ENCODE measurements at places on chromosomes 7 and 10. TPM values are rescaled to one million over a fixed set of nuclear protein-coding genes. Genes with fewer than 3 reads are reported as not detected.

GRCh38 chr10:96835899-96836298 lies 3.8 kb downstream of the LCOR start:
- no peak for DNase-seq

DNA sequence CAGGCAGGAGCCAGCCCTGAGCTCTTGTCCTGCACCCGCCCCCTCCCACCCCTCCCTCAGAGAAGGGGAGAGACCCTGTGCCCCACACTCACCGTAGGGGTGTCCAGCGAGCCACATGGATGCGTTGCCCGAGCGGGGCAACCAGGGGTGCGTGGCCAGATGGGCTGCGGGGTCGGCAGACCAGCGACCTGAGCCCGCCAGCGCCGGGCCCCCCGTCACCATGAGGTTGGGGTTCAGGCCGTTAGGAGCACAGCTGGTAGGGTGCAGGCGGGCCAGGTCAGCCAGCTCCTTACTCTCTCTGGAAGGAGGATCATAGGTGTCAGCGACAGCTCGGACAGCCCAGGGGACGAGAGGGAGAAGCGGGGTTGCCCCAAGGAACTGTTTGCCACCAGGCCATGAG lies 46.4 kb downstream of the TNRC18 start:
- no peak for DNase-seq

The CTAGE4 gene
- 1.7 TPM for polyA plus RNA-seq

GRCh38 chr10:8594711-8595110 lies 540.2 kb downstream of the GATA3 start:
- DNase-seq = no peak

DNA sequence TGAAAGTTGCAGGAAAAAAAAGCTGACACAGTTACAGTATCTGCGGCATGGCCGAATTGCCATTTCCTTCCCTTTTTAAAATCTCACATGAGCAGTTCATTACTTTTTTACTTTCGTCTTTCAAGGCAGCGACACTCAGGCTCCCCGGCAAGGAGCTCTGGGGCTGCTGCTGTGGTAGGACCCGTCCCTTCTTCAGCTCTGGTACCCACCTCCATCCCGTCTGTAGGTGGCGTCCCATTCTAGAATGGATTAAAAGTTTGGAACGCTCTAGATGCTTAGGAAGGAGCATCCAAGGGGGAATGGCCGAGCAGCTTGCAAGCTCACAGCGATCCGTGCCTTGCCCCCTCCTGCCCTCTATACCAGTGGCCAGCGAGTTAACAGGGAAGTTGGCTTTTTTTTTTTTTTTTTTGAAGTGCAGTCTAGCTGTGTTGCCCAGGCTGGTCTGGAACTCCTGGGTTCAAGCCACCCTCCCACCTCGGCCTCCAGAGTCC lies 22.8 kb upstream of the TTYH3 start:
- DNase-seq = no peak

DNA sequence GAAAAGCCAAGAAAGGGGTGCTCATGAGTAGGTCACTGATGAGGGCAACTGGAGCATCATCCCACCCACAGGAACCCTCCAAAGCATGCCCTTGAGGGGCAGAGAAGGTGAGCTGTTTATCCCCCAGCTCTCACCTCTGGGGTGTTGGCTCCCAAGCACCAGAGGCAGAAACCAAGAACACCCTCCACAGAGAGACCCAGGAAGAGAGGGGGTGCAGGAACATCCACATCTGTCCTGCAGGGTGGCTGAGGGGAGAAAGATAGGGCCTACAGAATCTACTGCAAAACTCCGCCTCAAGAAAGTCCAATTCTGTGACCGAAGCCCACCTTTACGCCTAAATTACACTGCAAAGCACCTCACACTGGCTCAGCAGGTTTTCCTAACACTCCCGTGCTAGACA lies 40.1 kb downstream of the GPAM start:
- DNase-seq = no peak

The HOXA6 gene
- 14.5 TPM for polyA plus RNA-seq

The CUZD1 gene
- 1.9 TPM for polyA plus RNA-seq

DNA sequence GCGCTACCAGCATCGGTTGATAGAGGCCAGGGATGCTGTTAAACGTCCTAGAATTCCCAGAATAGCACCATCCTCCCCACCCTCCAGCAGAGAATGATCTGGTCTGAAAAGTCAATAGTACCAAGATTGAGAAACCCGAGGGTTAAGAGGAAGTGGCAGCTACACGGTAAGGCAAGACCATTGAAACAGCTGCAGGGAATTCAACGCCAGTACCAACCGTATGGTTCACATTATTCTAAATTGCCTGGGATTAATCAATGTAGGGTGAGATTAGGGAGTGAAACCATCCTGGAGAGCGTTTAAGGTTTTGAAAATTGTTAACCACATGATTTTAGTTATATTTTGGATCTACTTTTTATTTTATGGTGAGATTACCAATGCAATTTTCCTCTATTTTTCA lies 352.2 kb downstream of the PRPF18 start:
- no peak for DNase-seq

DNA sequence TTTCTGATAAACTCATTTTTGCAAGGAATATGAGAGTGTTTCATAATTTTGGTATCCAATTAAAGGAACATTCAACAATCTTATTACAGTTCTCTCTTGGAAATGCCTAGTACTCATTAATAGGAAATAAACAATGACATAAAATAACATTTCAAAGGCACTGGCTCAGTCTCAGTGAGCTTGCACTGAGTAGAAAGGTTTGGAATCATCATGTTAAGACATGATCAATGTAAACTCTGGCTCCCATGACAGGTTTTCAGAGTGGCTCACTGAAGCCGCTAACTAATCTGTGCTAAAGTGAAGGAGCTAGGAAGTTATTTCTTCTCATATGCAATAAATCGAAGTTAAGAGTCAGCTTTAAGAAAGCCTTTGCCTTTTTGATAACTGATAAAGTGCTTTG lies 203.3 kb upstream of the HGF start:
- DNase-seq = no peak

- peak; percentile 30 for DNase-seq
These were observed 677 bp downstream of the TSPAN14 start for GRCh38 chr10:80454513-80455460.

- no peak for DNase-seq
These were observed 227.2 kb upstream of the FAM3C start for GRCh38 chr7:121623130-121623872.

- no peak for DNase-seq
These were observed 32.3 kb downstream of the CARD11 start for GRCh38 chr7:3011211-3011852.

- DNase-seq = no peak
These were observed 98.9 kb downstream of the KAT6B start for GRCh38 chr10:74925291-74925690.

DNA sequence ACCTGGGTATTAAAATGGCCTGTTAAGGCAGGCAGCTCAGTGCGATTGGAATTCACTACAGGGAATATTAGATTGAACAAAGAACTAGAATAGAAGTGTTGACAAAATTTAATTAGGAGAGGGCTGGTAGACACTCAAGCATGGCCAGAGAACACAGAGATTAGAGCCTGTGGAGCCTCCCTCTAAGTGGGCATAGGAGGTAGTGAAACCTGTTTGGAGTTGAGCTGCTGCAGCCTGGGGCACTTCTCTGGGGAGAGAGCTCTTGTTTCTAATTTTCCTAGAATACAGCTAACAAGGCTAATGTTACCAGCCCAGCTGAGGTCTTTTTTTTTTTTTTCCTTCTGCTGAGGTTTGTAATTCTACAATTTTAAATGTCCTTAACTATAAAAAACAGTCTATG lies 46.4 kb downstream of the TMEM168 start:
- DNase-seq = no peak

GRCh38 chr7:4097001-4097609 lies 585.0 kb upstream of the FOXK1 start:
- no peak for DNase-seq
